ENCODE measurements at places on chromosomes 1 and 21. TPM values are rescaled to one million over a fixed set of nuclear protein-coding genes. Genes with fewer than 3 reads are reported as not detected.

GRCh38 chr1:231611851-231612250 lies 14.7 kb upstream of the DISC1 start:
- no peaks in the 10 kb centered on the region for H3K27me3 ChIP-seq
- H3K4me1 ChIP-seq, result no peaks in the 10 kb centered on the region
- no peak overlapping the region for H3K4me3 ChIP-seq
- no peak for DNase-seq
- H3K36me3 ChIP-seq, result no peaks in the 10 kb centered on the region

- no peak overlapping the region for H3K4me3 ChIP-seq
- no peaks in the 10 kb centered on the region for H3K36me3 ChIP-seq
- no peak overlapping the region for H3K27ac ChIP-seq
- H3K27me3 ChIP-seq, result no peaks in the 10 kb centered on the region
- DNase-seq, result no peak
Observed at GRCh38 chr1:192903142-192903541, 94.3 kb downstream of the RGS2 start.

ITLN1 gene
- total RNA-seq, result 1.2 TPM

KCNA3 gene
- total RNA-seq, result 0.30 TPM
